Colonic mucosa (tissue), 4 donors: ENCODE measurements at places on chromosomes 7 and 10. TPM values are rescaled to one million over a fixed set of nuclear protein-coding genes. Genes with fewer than 3 reads are reported as not detected.
A peak's percentile ranks its signal among the peaks of the same experiment; 100 is the strongest.

Gene NXPH1
- total RNA-seq, result not detected

Gene JAKMIP3
- 0.27 TPM for total RNA-seq

Gene EPO
- total RNA-seq, result not detected

Gene MIOS
- 23.7 TPM for total RNA-seq

Gene DOCK1
- 49.0 TPM for total RNA-seq

Gene ADAM8
- 3.7 TPM for total RNA-seq

Gene AKR1C8
- total RNA-seq, result not detected

Gene PANK1
- total RNA-seq, result 22.8 TPM

Gene EBF3
- total RNA-seq, result 0.80 TPM

Gene PFKFB3
- 70.7 TPM for total RNA-seq

Gene TRIM50
- total RNA-seq, result not detected

Gene CYP51A1
- total RNA-seq, result 322 TPM

Gene GPER1
- total RNA-seq, result 5.7 TPM

DNA sequence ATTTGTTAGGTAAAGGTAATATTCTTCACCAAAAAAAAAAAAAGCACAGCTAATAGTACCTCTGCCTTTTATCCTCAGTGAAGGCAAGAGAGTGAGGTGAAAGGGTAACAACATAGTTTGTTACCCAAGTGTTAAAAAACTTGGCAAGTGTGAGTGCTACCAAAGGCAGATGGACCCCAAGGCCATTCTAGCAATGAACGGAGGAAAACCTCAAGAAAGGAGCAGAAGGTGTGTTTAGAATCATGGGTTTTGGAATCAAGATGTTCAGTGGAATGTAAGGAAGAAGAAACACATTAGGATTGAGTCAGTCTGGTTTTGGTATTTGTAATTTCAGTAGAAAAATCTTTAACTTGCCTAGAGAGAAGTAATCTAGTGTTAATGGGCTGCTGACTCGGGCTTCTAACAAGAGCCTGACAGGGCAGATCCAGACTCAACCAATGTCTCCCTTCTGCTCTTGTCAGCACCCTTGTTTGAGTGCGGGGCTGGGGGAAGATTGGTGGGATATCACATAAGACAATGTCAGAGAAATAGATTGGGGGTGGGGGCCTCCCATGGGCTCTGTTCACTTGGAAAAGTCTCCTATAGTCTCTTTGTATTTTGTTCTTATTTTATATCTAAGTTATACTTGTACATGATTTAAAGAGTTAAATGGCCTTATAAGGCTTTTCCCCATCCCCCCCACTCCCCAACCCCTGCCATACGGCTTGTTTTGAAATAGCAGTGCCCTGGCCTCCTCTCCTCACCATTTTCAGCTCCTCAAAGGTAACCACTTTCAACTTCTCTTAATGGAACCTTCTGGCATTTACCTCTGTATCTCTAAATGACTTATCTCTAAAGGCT lies 44.4 kb downstream of the SCD start:
- no peak for DNase-seq

DNA sequence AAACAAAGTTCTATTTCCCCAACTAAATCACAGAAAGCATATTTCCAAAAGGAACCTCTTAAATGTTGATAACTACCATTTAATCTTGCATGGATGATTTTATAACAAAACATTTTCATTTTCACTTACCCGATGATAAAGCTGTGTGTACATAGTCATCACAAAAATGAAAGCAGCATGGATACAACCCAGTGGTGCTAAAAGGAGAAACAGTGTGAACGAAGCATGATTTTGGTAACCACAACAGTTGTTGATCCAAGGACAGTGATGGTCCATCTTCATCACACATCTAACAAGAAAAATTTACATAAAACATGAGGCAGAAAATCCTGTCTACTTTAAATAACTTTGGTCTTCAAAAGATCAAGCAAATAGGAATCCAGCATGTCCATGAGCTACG lies 4.7 kb downstream of the ZDHHC6 start:
- no peak for DNase-seq

DNA sequence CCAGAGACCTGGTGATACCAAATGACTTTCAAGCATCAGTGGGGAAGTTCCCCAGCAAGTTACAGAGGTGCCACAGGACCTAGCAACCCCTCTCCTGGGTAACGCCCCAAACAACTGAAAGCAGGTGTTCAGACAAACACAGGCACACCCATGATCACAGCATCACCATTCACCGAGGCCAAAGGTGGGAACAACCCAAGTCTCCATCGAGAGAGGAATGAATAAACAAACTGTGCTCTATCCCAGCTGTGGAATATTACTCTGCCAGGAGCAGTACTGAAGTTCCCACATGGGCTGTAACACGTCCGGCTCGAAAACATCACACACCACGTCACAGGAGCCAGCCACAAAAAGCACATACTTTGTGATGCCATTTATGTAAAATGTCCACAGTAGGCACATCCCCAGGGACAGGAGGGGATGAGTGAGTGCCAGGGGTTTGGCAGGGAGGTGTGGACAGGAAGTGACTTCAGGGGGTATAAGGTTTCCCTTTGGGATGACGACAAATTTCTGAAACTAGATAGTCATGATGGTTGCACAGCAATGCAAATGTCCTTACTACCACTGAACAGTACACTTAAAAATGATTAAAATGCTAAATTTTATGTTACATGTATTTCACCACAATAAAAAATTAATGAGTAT lies 222.8 kb downstream of the TNS3 start:
- DNase-seq, result no peak

GRCh38 chr10:49333192-49333591 lies 34.2 kb downstream of the C10orf71 start:
- no peak for DNase-seq

DNA sequence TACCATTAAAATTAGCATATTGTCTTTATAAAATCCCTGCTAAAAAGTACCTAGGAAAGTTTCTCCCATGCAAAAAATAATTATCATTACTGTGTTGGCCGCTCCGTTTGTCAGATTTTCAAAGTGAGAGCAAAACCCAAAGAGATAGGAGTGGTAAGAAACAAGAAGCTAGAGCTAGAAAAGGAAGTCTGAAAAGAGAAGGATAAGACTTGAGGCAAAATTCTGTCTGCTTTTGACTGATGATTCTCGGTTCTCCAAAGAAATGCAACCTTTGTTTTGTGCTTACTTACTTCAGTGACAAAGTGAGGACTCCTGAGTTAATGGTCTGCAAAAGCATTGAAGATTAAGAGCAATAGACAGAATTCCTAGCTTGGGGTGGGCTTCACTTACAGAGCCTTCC lies 33.3 kb upstream of the CAPZA2 start:
- DNase-seq, result no peak

DNA sequence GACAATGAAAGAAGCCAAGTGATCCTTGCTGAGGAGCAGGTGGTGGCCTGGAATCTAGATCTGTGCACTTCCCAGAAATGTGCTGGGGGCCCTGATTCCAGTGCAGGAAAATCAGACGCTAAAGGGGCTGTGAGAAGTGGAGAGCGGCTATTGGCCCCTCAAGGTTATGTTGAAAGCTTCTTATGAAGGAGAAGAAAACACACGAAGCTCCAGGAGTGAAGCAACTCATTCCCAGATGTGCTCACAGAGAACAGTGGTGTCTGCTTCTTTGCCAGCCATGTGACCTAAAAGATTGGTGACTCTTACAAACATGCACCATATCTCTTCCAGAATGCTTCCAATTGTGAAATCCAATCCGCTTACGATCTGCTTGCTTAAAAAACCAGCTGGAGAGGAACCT lies 679.3 kb upstream of the IGFBP3 start:
- DNase-seq, result no peak

DNA sequence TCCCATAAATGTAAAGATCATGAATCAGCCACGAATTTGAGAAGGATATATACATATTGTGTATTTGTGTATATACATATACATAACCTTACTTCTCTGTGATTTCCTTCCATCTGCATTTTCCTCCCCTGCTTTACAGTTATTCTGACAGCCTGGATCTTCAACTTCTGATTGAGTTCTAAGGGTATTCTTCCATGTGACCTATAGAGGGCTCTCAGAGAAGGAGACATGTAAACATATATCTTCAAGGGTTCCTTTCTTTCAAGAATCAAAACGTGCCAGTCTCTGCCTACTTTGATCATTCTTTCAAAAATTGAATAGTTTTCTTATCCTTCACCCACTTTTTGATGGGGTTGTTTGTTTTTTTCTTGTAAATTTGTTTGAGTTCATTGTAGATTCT lies 453.7 kb upstream of the POT1 start:
- DNase-seq, result no peak

- peak; percentile 11 for DNase-seq
Observed at GRCh38 chr7:45601816-45602540, 27.8 kb downstream of the ADCY1 start.

GRCh38 chr7:150742286-150742968 lies 5.2 kb downstream of the GIMAP5 start:
- no peak for DNase-seq

- no peak for DNase-seq
Observed at GRCh38 chr7:117458977-117459583, 20.7 kb upstream of the CFTR start.

DNA sequence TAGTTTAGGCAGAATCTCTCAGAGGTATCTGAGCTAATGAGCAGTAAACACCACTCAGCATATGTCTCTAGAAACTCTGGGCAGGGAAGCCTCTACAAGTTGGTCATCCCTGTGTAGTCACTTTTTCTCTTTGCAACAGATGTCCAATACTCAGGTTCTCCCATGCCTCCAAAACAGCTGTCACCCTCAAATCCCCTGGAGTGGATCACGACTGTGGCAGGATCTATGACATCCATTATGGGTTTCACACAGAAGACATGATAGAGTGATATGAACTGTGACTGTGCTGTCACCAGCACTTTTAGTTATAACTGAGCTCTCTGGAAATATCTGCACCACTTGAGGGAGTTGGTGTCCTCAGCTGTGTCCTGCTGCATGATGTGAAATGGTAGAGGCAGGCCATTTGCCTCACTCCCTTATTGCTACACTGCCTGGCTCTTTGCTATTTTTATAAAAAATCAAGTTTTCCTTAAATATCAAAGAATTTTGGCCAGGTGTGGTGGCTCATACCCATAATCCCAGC lies 24.1 kb upstream of the ZNRF2 start:
- no peak for DNase-seq

- DNase-seq, result no peak
Observed at GRCh38 chr7:22083704-22084240, 138.1 kb upstream of the CDCA7L start.

- DNase-seq, result no peak
Observed at GRCh38 chr10:7933262-7933661, 115.0 kb downstream of the TAF3 start.

GRCh38 chr10:95792874-95793285 lies 36.9 kb downstream of the ENTPD1 start:
- no peak for DNase-seq

GRCh38 chr10:94217411-94217810 lies 145.3 kb downstream of the NOC3L start:
- DNase-seq, result no peak

GRCh38 chr10:23813687-23814086 lies 374.8 kb downstream of the OTUD1 start:
- no peak for DNase-seq

DNA sequence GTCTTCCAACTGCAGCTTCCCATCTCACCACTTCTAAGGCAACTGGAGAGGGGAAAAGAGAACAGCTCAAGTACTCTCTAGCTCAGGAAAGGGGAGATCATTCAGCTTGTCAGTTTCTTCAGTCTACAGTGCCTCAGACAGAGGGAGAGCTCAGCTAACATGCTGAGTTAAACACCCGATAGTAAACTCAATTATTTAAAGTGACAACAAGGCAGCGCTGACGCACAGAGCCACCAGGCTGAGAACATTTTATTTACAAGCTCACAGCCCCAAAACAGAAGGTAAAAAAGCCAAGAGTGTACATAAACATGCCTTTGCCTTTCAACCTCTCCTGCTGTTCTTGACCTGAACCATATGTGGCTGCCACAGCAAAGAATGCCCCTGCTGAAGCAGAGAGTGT lies 10.1 kb upstream of the CUZD1 start:
- no peak for DNase-seq

DNA sequence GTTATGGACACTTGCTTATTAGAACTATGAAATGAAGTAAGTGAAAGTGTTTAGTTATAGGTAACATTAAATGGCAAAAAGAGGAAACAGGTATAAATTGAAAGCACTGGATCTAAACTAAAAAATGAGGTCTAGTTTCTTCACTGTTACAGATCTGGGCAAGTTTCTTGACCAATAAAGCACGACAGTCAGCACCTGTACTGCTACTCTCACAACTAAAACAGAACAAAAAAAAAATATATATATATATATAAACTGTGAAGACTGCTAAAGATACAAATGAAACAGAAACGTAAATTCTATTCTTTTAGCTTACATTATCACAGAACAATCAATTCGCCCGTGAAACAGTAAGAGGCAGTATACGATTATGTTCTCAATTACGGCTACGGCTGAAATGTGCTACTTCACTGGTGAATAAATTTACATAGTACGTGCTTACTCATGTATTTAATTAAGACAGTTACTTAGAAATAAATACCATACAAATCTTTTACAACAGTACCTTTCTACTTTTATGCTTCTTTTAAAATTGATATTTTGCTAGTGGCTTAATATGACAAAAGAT lies 4.2 kb downstream of the AHR start:
- no peak for DNase-seq

- no peak for DNase-seq
Observed at GRCh38 chr7:39383136-39383535, 183.1 kb upstream of the YAE1 start.

DNA sequence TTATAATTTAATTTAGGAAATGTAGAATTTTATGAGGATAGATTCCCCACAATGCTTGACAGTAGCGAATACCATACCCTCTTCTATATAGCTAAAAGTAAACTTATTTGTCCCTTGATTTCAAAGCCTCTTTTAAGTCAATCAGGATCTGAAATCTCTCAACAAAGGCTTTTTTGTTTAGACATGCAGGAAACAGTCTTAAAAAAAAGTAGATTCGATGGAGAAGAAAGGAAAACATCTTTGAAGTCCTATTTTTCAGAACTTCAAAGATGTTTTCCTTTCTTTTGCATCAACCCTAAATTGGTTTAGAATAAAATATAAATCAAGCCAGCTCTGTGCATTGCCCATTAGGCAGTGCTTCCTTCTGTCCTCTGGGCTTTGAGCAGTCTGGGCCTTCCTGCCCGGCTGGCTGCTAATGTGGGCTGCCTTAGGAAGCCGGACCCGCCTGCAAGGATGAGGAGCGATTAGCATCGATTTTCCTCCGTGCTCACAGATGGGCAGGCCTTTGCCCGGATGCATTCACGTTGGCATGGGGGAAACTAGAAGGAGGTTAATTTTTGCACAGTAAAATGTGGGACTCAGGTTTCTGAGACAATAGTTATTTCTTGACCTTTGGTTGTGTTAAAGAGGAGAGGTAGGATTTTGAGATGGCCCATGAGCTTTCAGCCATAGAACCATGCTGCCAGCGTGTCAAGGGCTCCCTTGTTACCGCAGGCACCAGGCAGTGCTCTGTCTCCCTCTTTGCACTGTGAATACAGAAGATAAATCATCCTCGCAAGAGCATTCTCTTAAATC lies 15.5 kb downstream of the MSRB2 start:
- no peak for DNase-seq

- peak; percentile 87 for DNase-seq
Observed at GRCh38 chr10:34768261-34768971, 46.7 kb downstream of the PARD3 start.
